Ecto neural progenitor cell (in vitro differentiated cells): ENCODE measurements at places on chromosomes 5 and 9.

DNA sequence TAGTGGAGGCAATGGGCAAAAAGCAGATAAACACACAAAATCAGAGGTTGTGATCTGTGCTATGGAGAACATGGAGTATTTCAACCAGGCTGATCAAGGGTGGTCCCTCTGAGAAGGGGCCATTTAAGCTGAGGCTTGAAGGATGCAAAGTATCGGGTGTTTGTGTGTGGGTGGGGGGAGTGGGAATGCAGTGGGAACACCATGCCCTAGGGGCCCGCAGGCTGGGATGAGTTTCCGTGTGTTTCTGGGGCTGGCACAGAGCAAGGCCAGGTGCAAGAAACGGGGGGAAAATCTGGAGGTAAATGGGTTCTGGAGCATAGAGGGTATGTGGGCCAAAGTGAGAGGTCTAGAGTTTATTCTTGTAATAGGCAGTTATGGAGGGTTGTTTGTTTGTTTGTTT, 13.8 kb upstream of the LARP1 start:
- no peak for DNase-seq

DNA sequence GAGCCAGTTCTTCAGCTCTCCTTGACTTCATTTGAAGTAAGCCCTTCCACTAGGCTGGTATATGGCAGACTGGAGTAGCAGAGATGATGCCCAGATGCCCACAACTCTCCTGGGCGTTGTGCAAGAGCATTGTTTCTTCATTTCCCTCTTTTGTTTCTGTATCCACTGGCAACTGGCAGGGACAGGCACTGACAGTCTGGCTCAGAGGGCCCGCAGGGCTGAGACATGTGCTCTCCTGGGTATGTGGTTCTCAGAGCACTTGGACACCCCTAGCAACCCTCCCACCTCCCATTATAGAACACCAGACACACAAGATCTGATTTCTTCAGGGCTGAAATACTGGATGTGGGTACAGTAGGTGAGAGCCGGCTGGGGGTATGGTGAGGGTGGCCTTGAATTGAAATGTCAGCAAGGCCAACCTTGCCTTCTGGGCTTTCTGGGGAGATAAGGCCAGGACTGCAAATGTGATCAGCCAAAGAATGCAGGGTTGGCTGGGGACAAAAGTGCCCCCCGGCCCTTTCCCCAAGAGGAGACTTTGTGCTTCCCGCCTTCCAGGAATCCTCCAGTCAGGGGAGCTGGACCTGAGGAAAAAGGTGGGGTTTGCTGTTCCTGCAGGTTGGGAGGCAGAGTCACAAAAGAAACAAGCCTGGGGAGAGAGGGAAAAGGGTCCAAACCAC, 28.6 kb upstream of the CTNNA1 start:
- DNase-seq = no peak

- no peak for DNase-seq
Observed at GRCh38 chr9:14389146-14389545, 75.2 kb upstream of the NFIB start.

- no peak for DNase-seq
Observed at GRCh38 chr5:146101646-146102045, 3.7 kb downstream of the PLAC8L1 start.

DNA sequence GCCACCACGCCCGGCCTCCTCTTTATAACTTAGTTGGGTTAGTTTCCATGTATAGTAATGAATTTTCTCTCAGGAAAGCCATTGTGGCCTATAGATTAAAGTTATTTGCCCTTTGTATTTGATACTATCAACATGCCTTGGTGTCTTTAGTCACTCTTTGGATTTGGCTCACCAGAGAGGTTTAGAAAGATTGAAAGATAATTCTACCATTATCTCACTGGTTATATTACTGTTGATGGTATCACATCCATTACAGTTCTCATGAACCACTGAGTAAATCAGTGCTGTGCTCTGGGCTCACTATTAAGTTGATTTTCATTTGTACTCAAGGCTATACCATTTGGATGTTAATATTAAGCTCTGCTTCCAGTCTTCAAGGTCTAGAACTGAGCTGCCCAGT, 87.0 kb downstream of the ZSWIM6 start:
- no peak for DNase-seq

DNA sequence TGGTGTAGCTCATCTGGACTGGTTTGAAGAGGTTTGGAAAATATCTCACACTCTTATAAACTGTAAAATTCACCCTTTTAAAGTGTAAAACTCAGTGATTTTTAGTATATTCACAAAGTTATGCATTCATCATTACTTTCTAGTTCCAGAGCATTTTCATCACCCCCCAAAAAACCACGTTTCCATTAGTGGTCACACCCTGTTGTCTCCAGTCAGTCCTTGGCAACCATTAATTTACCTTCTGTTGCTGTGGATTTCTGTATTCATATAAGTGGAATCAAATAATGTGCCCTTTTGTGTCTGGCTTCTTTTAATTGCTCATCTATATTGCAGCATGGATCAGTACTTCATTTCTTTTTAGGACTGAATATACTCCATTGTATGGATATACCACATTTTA, 18.4 kb downstream of the NIPBL start:
- DNase-seq = no peak

DNA sequence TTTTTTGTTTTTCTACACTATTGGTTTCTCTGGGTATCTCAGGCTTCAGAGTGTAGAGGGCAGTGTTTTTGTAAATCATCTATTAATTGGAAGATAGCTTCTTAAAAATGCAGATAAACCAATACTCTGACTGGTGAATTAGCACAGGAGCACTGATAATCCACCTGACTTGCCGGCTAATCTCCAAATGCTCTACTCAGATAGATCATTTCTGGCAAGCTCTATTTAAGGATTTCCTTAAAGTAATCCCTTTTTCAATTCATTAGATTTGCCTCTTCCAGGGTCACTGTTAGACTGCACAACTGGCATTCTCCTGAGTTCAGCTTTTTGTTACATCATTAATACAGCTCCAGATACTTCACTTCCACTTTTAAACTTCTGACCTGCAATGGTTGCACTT, 1390.3 kb upstream of the NUDT12 start:
- no peak for DNase-seq

DNA sequence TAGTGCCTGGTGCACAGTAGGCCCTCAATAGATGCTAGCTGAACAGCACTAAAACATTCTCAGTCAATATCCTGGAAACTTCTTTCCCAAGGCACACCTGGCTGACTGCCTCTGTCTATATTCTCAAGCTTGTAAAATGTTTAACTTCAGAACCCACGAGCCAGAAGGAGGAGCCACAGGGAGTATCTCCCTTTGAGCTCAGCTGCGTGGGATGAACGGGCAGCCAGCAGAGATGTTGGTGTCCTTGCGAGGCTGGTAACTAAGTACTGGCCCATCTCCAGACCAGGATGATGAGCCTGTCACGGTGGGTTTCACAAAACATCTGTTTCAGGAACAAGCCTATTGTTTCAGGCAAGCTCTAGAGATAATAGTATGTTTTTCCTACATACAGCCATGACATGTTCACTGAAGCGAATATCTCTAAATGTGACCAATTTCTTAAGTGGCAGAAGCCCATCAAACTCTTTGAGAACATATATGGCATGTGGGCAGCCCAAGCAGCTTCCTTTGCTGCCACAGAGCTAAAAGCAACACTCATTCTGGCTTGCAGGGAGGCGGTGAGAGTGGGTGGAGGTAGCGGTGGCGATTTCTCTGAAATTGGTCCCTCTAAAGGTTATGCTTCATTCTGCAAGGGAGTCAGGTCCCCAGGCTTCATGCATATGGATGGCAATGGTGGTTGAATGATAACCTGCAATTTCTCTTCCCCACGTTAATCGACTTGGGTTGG, 206.2 kb downstream of the TTLL11 start:
- DNase-seq = no peak
